ENCODE measurements at places on chromosomes 13 and 19. TPM values are rescaled to one million over a fixed set of nuclear protein-coding genes. Genes with fewer than 3 reads are reported as not detected.

The ZNF492 gene
- total RNA-seq: 0.24 TPM

The DOCK6 gene
- 49.1 TPM for total RNA-seq

The CBARP gene
- total RNA-seq: 2.0 TPM

DNA sequence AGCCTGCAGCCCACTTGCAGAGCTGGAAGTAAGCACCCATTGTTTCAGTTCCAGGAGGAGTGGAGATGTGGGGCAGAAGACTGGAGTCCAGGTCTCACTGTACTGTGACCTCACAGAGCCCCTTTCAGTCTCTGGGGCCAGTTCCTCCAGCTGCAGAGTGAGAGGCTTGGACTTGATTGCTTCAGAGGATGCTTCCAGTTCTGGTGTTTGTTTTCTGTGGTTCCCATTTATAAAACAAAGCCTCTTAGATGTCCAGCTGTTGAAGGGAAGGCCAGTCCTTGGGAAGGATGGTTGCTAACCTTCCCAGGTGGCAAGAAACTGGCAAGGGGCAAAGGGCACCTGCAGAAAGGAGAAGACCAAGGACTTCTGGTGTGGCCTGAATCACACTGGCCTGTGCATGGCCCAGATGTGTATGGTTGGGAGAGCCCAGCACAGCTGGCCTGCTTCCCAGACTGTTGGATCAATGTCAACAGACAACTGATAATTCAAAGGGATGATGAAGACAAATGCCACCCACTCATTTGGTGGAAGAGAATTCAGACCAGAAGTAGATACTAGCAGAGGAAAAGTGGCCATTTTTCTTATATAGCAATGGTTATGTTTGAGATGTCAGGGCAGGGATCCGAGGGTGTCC, 218.5 kb downstream of the ZNF536 start:
- ATAC-seq: no peak

The LIPE gene
- 10.8 TPM for total RNA-seq

DNA sequence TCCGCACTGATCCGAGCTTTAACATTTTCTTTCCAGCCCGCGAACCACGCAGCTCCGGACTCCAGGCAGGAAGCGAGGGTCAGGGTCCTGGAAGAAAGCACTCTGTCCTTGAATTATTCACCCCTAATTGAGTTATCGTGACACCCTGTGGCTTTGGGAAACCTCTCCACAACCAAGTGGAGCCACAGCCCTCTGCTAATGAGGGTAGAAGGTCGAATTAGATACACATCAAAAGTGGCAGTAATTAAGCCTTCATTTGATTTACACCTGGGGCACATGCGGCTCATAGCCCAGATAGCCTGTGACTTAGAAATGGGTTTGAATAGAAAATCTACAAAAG, 15.9 kb upstream of the RNF17 start:
- ATAC-seq: no peak

The APOC4 gene
- not detected for total RNA-seq

GRCh38 chr13:103908911-103909310, 842.7 kb upstream of the SLC10A2 start:
- no peak for ATAC-seq

GRCh38 chr19:1395194-1396018, 5.9 kb downstream of the GAMT start:
- peak; percentile 1 for ATAC-seq

The GNG8 gene
- not detected for total RNA-seq

The TMEM221 gene
- total RNA-seq: not detected

- no peak for ATAC-seq
These were observed 29.0 kb upstream of the C13orf46 start for GRCh38 chr13:114002771-114003321.

DNA sequence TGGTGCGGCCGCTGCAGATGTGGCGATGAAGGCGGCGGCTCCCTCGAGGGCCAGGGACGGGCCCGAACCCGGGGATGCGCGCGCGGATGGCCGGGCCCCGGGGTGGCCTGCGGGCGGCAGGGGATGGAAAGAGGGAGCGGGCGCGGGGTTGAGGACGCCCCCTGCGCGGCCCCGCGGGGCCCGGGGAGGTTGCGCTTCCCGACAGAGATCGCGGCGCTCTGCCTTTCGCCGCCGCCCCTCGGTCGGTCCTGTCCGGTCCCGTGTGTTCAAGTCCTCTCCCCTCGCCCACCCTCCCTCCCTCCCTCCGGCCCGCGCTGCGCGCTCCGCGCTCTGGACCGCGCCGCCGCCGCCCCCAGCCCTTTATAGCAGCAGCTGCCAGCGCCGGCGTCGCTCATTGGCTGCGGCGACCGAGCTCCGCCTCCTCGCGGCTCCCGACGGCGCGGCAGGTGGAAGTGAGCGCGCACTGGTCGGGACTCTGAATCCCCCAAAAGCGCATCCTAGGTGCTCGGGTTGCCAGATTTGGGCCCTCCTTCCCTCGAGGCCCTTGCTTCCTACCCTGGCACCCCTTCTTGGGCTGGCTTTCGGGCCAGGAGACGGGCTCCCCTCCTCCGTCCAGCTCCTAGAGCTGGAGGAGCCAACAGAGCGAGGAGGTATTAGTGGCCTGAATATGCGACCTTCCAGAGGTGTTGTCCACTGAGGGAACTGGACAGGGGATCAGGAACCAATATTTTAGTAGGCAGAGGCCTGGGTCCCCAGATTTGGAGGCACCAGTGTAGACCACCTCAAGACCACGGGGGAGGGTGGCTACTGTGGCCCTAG, at the start of gene ELAVL3:
TSS of gene ELAVL3 (minus strand) at position 332 of the 819 bp plus-strand sequence. CDS start 438 bp downstream, outside the sequence.
- no peak for ATAC-seq

DNA sequence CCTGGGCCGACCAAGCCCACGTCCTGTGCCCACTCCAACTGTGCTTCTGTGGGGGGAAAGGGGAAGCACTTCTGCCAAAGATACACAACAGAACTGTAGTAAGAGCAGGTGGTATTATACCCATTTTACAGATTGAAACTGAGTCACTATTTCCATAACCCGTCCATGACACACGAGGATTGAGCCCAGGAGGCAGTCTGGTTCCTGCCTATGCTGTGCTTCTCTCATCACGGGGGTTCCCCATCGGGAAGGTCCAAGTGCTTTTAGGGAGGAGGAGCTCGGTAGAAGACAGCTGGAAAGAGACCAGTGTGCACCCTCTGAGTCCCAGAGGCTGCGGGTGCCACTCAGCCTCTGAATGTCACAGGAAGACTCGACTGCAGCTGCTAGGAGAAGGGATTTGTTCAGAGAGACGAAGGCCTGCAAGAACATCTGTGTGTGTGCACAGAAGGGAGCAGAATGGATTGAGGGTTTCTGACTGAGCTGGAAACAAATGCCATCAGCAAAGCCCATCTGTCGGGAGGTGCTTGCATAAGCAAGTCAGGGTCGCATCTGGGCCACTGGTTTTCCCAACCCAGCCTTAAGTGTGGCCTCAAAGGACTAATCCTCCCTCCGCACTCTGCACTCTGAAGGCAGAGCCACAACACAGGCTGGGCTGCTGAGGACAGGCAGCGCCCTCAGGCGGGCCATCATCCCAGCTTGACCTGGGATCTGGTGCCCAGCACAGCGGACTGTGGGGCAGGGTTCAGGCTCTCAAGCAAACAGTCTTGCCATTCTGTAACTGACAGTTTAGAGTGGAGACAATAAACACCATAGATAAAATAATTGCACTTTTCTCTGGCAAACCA, 150.0 kb downstream of the DPF1 start:
- ATAC-seq: no peak

GRCh38 chr13:110286833-110287819, 19.8 kb downstream of the COL4A1 start:
- ATAC-seq: no peak

GRCh38 chr13:35163674-35164073, 221.6 kb downstream of the NBEA start:
- no peak for ATAC-seq

All from esophagus mucosa (tissue), 1 donor.